LHCN-M2 (cell line): ENCODE measurements at places on chromosomes 12 and 14.

GRCh38 chr12:99157946-99158345 lies 489.6 kb upstream of the GARIN6 start:
- DNase-seq = peak; percentile 73

GRCh38 chr12:92111256-92111655 lies 34.4 kb downstream of the BTG1 start:
- no peak for DNase-seq

- DNase-seq = no peak
Measured at GRCh38 chr12:7864601-7865150, 8.0 kb downstream of the SLC2A14 start.

- peak; percentile 82 for DNase-seq
Measured at GRCh38 chr12:112978163-112979040, at the start of gene OAS2. Gene OAS2 (plus strand): TSS chr12:112978519. CDS start chr12:112978609, 90 bp downstream.

- no peak for DNase-seq
Measured at GRCh38 chr12:130644566-130644965, 71.5 kb downstream of the RIMBP2 start.

DNA sequence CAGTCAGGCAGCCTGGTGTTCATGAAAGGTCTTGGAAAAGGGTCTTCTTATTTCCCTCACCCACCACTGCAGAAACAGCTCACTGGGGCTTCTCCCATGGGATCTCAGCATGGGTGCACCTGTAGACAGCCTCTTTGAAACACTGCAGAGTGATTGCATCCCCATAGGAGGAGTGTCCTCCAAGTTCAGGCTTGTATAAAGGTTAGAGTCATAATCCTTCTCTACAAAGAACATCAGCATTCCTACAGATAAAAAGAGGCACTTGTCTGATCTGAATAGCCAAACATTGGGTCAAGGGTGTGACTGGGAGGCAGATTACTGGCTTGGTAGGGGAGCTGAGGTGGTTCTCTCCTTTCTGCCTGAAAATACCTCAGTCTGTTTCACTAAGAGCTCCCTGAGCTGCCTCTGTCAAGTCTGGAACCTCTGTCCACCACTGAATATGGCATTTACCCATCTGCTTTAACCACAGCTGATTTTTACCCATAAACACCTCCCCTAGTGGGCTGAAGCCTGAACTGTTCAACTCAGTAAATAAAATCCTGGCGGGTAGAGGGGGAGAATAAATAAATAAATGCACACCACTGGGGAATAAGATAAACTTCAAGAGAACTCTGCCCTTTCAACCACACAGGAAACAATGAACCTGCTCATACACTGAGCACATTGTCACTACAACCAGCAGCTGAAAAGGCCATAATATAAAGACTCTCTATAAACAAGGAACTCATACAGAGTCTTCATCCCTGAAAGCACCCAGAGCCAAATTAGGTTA lies 120.7 kb upstream of the SCAF11 start:
- DNase-seq = no peak

- peak; percentile 12 for DNase-seq
Measured at GRCh38 chr14:83173687-83174086, 1640.0 kb upstream of the SEL1L start.

- no peak for DNase-seq
Measured at GRCh38 chr12:30732954-30733637, 21.7 kb downstream of the CAPRIN2 start.

GRCh38 chr14:89669193-89669592 lies 252.2 kb upstream of the FOXN3 start:
- DNase-seq = no peak

DNA sequence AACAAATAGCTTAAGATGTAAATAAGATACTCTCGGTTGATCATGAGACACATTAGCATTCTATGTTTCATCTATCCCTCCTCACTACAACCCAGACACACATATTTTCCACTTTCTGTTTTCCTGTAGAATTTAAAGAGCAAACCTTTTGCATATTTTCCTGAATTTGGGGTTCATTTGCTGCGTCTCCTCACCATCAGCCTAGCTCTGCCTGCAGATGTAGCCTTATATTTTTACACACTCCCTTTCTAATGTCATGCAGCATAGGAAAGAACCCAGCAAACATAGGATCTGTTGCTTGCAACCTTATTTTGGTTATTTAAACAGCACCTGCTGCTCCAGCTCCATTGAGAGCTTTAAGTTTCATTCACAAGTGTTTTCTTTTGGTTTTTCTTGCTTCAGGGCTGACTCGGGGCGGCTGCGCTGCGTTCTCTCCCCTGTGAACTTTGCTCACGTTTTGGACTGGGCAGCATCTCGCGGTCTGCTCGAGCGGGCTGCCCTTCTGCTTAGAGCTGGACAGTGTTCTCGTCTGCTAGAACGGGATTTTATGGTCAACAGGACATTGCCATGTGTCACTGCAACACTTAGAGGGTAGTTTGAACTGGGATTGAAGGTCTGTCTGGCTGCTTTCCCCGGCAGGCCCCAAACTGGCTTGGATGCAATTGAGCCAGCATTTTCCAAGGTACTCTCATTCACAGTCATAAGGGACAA lies 57.8 kb upstream of the VRK1 start:
- DNase-seq = no peak

DNA sequence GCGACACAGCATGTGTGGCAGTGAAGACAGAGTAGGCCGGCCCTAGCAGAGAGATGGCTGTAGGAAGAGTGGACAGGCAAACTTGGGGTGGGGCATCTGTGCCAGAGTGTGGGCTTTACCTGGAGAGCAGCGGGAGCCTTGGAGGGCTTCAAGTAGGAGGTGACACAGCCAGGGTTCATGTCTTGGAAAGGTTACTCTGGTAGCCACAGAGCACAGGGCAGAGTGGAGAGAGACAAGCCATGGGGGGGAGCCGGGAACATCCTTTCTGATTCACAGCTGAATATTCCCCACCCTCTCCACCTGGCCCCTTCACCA lies 53.5 kb upstream of the DIO3 start:
- DNase-seq = no peak

DNA sequence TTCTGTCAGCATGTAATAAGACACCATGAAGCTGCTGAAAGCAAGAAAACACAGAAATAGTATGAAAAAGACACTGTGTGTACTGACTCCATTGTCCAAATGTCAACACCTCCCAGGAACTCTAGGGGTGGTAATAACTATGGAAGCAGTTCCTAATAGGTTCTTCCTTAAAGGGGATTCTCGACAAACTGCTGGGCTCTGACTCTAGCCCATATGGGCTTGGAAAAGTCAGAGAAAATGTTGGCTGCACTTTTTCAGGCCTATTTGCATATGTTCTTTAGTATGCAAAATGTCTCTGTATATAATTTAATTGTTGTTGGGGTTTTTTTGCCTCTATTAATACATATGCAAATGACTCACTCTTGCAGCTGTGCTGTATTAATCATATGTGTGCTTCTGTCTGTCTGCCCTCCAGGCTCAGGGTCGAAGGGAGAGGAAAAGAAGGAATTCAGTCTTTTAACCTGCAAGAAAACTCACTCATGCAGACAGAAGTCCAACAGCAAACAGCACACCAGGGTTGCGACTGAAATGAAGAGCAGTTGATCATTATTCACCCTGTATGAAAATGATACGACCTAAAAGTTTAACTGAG lies 317.6 kb downstream of the SOX5 start:
- peak; percentile 0 for DNase-seq

DNA sequence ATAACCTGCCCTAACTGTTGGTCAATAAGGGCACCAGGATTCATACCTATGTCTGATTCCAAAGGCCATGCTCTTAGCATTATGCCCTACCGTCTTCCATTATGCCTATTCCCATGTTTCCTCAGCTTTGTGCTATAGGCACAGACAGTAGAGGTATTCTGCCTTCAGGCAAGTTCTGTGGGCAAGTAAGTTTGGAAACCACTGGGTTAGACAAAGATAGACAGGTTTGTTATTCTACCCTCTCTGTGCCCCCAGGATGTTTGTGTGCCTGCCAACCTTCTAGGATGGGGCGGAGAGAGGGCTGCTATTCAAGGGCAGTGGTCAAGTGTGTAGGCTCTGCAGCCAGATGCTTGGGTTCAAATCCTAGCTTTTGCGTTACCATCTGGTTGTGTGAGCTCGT lies 4.6 kb downstream of the RAPGEF3 start:
- no peak for DNase-seq

DNA sequence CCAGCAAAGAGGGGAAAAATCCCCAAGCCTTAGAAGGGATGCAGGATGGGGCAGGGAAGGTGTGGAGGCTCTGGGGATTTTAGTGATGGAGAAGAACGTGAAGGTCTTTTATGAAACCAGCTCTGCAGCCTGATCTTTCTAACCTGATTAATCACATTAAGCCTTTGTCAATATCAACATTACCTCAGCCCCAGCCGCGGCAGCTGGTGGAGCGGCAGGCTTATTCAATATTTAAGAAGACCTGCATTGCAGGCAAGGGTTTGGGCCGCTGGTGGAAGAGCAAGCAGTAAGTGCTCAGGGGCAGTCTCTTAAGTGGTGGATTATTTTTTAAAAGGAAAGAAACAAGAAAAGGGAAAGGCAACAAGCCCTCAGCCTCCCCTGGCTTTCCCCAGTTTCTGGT lies 16.6 kb downstream of the RPH3A start:
- no peak for DNase-seq

DNA sequence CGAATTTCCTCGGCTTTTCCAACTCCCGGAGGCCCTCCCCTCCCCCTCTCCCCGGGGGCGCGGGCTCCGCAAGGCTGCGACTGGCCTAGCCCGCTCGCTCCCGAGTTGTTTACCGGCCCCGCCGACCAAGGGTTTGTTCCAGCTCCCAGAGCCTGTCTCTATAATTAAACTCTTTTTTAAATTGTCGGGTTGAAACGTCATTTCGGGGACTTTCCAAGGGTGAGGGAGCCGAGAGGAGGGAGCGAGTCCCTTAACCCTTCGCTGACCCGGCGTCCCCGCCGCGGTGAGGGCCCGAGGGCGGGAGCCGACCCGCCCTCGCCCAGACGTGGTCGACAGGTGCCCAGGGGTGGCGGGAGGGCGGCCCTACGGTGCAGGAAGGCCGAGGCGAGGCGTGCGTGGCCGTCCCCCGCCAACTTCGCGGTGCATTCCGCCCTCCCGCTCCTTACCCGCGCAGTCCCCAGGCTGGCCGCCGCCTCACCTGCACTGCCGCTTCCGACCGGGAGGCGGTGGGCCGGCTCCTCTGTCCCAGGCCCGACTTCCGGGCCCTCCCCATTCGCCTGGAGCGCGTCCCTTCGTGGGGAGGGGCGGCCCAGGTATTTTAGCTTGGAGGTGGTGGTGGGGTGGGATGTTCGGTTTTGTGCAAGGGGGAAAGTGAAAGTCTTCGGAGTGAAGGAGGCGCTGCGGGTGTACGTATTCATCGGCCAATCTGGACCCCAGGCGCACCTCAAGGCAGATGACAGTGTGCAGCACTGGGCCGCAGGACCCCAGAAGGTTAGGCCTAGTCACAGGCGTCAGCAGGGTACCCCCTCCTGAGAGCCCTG lies 2.9 kb upstream of the ZFP36L1 start:
- DNase-seq = peak; percentile 70

GRCh38 chr12:26493656-26494055 lies 298.3 kb downstream of the SSPN start:
- DNase-seq = no peak

DNA sequence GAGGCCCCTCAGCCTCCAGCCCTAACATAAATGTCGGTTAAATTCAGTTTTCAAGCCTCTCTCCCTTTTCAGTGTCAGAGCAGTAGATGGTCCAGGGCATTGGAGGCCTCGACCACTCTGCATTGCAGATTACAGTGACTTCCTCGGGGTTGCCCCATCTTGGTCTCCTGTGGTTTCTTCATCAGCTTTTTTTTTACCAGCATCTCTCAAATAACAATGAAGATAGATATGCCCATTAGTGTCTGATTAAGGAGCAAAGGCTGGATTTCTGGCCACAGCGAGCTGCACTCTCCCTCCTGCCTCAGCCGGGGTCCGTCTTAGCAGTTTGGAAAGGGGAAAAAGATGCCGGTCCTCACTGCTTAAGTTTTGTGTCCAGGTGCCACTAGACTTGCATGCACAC lies 49.7 kb downstream of the C14orf132 start:
- DNase-seq = no peak

- no peak for DNase-seq
Measured at GRCh38 chr14:93033084-93033982, 82.4 kb downstream of the ITPK1 start.

DNA sequence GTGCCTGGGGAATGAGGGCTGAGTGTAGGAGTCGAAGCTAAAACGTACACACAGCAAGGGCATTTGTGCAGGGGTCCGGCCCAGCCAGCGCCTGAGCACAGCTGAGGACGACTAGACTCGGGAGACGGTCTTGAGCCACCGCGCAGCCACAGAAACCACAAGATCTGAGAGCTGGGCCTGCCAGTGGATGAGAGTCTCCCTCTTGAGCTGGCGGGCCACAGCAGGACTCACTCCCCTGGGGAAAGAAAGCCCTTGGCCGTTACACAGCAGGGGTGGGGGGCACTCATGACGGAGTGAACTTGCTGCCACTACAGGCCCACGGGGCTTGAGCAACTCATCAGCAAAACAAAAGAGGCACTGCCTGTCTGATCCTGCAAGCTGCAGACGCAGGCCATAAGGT lies 23.0 kb downstream of the STX2 start:
- no peak for DNase-seq

- no peak for DNase-seq
Measured at GRCh38 chr12:129571901-129572494, 331.8 kb downstream of the TMEM132D start.

GRCh38 chr14:95816539-95816938 lies 60.1 kb upstream of the TUNAR start:
- DNase-seq = no peak

- DNase-seq = peak; percentile 83
Measured at GRCh38 chr14:30621940-30622830, at the start of gene SCFD1. Gene SCFD1 (plus strand): TSS chr14:30622319. CDS start chr14:30622339, 20 bp downstream.

- DNase-seq = peak; percentile 26
Measured at GRCh38 chr12:127773520-127773919, 493.4 kb upstream of the TMEM132C start.

DNA sequence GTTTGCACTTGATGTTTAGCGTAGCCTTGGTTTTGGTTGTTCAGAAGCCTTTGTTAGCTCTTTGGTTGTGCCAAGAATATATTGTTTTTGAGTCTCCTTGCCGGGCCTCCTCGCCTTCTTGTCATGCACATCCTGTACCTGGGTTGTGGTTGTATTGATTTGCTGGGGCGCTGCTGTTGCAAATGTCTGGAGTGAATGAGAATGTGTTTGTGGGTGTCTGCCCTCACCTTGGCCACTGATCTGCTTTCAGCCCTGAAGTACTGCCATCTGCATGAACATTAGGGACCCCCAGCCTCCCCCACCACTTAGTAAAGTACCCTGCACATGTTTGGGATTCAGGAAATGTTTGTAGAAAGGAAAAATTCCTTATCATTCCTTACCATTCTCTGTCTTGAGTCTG lies 16.5 kb downstream of the PRKCH start:
- DNase-seq = no peak

- peak; percentile 45 for DNase-seq
Measured at GRCh38 chr14:70188322-70188658, 461 bp downstream of the SLC8A3 start.

DNA sequence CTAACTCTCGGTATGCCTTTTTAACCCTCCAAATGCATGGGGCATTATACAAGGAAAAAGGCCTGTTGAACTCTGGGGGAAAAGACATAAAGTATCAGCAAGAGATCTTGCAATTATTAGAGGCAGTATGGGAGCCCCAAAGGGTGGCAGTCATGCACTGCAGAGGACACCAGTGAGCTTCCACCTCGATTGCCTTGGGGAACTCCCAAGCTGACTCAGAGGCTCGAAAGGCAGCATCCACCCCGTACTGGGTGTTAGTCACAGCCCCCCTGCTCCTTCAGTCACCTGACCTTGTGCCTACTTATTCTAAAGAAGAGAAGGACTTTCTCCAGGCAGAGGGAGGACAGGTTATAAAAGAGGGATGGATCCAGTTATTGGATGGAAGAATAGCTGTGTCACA lies 781.4 kb upstream of the TMEM132C start:
- DNase-seq = peak; percentile 93
